ENCODE measurements at places on chromosomes 3 and 15.

DNA sequence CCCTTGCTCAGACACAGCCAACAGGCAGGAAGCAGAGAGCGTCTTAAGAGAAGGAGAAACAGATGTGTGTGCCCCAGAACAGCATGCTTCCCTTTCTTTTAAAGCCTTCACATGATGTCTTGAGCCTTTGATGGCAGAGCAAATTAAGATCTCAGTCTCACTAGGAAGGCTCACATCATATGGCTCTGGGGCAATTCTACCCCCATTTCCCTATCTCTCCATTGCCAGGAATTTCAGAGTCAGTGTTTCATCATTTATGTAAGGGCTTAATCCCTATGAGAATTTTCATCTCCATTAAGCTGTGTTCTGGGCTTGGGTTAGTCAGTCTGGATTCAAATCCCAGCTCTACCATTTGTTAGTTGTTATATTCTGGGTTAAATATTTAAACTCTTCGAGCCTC lies 41.4 kb upstream of the GLCE start:
- DNase-seq, result no peak

DNA sequence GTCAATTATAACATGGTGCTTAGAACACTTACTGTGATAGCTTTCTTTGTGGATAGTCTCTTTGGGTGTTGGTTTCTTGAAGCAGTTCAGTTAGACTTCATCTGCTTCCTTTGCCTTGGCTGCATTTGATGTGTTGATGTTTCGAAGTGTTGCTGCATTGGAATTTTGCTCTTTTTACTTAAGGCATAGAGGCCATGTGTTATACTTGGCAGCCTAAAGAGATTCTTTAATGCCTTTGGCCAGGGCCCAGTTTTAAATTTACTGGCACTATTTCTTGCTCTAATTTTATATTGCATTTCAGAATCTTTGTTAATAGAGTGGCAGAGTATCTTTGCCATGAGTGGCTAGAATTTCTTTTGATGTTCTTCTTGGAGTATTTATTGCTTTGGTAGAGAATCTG lies 21.2 kb downstream of the NR1D2 start:
- no peak for DNase-seq

GRCh38 chr15:68658151-68658550 lies 79.4 kb downstream of the CORO2B start:
- DNase-seq, result peak; percentile 79

DNA sequence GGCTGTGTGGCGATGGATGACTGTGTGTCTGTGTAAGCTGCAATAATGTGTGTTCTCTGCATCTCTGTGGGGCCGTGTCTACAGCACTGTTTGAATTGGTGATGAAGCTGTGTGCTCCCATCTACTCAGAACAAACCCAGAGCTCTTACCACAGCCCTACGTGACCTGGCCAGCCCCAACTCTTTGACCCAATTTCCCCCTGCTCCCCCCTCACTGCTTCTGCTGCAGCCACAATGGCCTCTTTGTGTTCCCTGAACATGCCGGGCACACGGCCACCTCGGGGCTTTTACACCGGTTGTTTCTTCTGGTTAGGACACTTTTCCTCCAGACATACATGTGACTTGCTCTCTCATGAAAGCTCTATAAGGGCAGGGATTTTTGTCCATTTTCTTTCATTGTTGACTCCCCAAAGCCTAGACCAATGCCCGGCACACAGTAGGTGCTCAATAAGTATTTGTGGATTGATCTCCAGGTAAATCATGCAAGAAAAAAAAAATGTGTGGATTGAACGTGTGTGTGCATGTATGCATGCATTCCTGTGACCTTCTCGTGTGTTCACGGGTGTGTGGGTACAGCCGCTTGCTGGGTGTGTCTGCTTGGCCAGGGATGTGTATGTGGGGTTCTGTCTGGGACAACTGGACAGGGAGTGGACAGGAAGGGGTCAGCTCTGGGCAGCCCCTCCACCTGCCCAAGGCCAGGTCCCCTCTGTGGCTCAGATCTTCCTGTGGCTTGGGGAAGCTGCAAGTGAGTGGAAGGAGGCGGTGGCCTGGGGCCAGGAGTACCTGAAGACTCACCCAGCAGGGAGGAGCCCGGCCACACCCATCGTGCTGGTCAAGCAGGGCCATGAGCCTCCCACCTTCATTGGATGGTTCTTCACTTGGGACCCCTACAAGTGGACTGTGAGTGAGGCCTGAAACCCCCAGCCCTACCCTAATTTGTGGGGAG lies 14.8 kb downstream of the VILL start:
- no peak for DNase-seq

DNA sequence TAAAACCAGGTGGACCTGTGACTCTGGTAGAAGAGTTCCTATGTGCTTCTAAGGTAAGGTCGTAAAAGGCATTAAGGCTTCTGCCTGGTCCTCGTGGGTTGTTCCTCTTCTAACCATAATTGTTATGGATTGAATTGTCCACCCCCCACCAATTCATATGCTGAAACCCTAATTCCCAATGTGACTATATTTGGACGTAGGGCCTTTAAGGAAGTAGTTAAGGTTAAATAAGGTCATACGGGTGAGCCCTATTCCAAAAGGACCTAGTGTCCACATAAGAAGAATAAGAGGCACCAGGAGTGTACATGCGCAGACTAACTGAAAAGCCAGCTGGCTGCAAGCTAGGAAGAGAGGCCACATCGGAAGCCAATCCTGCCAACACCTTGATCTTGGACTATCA lies 1.9 kb downstream of the ADPGK start:
- no peak for DNase-seq

DNA sequence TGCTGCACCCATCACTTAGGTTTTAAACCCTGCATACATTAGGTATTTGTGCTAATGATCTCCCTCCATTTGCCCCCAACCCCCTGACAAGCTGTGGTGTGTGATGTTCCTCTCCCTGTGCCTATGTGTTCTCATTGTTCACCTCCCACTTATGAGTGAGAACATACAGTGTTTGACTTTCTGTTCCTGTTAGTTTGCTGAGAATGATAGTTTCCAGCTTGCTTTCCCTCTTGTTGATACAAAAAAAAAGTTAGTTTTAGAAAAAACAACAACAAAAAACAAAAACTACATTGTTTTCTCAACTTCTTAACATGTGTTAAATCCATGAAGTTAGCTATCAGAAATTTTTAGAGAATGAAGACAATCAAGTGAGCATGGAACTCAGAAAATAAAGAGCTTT lies 953.0 kb downstream of the VGLL3 start:
- DNase-seq, result no peak

GRCh38 chr3:4821975-4822374 lies 157.3 kb upstream of the BHLHE40 start:
- DNase-seq, result no peak

GRCh38 chr3:107632576-107632975 lies 109.8 kb downstream of the BBX start:
- DNase-seq, result no peak

GRCh38 chr15:74434263-74435136 lies 742 bp upstream of the SEMA7A start:
- no peak for DNase-seq

DNA sequence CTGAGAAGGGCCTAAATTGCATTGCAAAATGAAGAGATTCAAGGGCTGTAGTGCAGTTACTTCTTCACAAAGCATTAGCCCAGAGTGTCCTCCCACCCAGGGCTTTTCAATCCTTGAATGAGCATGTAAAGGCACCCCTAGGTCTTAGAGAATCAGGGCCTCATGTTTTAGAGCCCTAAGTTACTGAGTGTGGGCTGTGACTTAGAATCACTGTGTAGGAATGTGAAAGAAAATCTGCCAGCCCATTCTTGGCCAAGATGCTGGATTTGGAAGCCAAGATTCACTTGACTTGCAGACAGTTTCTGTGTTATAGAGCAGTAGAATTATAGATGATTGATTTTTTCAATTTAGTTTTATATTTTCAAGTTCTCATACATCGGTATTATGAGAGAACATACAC lies 153.2 kb downstream of the MYRIP start:
- no peak for DNase-seq

GRCh38 chr3:31485196-31485595 lies 47.5 kb upstream of the STT3B start:
- no peak for DNase-seq

GRCh38 chr3:197227780-197228574 lies 70.4 kb downstream of the DLG1 start:
- DNase-seq, result no peak

DNA sequence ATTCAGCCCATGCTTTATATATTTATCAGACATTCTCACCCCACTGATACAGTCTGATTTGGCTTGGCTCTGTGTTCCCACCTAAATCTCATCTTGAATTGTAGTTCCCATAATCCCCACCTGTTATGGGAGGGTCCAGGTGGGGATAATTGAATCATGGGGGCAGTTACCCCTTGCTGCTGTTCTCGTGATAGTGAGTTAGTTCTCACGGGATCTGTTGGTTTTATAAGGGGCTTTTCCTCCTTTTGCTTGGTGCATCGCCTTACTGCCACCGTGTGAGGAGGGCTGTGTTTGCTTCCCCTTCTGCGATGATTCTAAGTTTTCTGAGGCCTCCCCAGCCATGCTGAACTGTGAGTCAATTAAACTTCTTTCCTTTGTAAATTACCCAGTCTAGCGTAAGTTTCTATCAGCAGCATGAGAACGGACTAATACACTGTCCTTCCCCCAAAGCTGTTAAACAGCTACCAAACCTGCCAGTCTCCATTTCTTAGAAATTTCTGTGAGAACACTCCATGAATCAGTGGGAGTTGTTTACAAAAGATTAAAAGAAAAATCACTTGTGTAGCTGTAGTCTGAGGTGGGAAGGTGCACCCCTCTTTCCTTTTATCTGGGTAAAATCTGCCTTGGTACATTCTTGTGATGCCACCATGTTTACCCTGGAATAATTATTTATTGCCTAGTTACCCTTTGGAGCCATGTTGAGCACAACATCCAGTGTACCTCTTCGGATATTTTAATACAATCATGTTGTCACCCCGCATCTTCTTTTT lies 160.5 kb downstream of the THSD4 start:
- no peak for DNase-seq

- DNase-seq, result no peak
Observed at GRCh38 chr3:7518026-7518425, 657.1 kb downstream of the GRM7 start.

DNA sequence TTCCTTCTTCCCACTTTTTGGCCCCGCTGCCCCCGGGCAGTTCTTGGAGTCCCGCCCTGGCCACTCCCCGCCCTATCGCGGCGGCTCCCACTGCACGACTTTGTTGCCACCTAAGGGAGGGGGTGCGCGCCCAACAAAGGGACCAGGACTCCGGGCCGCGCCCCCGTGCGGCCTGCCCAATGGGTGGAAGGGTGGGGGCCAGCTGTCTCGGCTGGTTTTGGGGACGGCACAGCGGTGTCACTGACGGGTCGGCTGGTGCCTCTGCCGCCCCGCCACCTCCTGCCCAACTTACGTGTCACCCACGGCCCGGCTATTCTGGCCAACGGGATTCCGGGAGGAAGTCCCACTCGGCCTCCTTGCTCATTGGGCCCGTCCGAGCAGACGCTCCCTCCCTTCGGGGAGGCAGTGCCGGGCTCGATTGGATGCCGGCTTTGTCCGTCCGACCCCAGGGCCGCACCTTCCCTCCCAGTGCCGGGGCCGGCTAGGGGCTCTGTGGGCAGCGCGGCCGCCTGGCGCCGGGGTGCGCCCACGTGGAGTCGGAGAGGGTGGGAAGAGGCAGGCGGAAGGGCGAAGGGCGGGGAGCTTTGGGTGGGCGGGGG lies at the start of gene GOLIM4:
TSS of gene GOLIM4 (minus strand) at position 314 of the 599 bp plus-strand sequence. CDS start 639 bp downstream, outside the sequence.
- peak; percentile 98 for DNase-seq

GRCh38 chr15:90412356-90413194 lies 24.5 kb downstream of the IQGAP1 start:
- DNase-seq, result no peak

DNA sequence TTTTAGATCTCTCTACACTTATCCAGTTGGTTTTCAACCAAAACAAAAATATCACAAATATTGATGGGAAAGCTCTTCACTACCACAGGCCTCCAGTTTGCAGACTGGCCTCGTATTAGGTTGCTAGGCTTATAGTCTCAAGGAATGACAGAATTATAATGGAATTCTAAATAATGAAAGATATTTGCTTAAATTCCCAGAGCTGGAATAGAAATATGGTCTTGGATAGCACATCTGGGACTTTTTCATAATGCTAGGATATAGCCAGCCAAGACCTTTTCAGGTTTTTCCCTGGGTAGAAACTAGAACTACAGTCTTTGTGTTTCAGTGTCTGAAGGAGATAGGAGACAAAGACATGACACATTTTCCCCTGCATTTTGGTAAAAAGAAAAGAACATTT lies 121.9 kb upstream of the STAC start:
- no peak for DNase-seq

- peak; percentile 47 for DNase-seq
Observed at GRCh38 chr15:61411902-61412510, 182.9 kb upstream of the RORA start.

- DNase-seq, result peak; percentile 66
Observed at GRCh38 chr15:72203507-72203837, 5.9 kb upstream of the GRAMD2A start.

DNA sequence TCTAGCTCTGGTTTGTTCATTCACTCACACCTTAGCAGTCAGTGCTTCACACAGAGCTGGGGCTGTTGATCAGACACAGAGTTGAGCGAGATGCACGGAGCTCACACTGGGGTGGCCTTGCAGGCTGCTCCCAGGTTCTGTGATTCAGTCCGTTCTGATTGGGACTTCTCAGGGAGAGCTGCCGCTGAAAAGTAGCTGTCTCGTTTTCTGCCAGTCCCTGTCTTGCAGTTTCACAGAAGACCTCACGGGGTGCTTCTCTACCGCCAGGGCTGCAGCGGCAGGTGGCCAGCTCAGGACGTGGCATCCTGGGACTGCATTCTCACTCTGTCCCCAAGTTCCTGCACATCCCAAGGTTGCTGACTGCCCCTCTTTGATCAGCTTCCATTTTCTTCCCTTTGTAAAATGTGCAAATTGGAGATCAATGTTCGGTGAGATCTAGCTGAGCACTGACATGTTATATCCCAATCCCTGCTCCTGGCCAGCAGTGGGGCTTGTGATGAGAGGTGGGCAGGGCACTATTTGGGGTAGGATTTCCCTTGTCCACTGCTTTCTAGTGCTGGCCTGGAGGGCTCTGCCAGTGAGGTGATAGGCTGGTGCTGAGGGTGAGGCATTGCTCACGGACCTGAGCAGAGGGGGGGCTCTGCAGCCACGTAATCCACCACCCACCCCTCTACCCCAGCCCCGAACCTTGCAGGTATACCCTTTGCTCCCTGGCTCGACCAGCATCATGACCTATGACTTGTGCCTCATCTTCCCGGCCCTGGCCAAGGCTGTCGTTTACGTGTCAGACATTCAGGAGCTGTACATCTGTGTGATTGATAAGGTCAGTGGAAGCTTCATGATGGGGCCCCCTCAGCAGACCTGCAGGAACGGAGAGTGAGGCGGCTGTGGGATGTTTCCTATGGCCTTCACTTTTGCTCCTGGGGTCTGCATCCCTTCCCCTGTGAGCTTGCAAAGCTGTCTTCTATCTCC lies 5.3 kb upstream of the TXNRD3 start:
- DNase-seq, result no peak

- DNase-seq, result no peak
Observed at GRCh38 chr3:47000922-47001730, 21.7 kb downstream of the NBEAL2 start.
